ENCODE measurements at places on chromosomes 3 and 15.

- no peak for DNase-seq
Observed at GRCh38 chr3:150094150-150094933, 123.6 kb upstream of the PFN2 start.

DNA sequence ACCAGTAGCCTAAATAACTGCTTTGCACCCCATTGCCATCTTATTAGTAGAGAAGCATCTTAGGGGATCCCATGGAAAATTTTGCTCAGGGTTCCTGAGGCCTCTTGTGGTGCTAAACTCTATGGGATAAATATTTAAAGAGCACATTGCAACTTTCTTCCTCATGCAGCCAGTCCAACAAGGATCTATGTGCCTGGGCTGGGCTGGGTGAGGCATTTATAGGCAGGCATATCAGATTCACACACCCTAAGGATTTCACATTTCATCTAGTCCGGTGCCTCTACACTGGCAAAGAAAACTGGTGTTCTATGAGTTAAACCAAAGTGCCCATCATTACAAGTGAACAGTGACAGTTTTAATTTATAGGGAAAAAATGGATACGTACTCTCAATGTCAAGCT lies 512.3 kb downstream of the EDEM1 start:
- DNase-seq: no peak

DNA sequence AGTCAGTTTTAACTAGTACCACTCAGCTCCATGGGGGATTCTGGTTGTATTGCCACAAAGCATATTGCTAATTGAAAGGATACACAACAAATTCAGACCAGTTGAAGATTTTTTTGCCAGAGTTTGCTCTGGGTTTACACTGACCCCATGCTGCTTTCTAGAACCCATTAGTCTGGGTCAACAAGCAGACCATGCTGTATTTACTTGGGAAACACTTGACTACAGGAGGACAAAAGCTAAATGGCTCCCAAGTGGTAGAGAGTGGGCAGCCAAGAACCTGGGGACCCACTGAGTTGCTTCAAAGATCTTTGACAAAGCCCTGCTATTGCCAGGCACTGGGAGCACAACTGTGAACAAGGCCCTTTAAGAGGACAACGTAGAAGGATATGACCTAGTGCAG lies 86.8 kb upstream of the PSMD6 start:
- no peak for DNase-seq

DNA sequence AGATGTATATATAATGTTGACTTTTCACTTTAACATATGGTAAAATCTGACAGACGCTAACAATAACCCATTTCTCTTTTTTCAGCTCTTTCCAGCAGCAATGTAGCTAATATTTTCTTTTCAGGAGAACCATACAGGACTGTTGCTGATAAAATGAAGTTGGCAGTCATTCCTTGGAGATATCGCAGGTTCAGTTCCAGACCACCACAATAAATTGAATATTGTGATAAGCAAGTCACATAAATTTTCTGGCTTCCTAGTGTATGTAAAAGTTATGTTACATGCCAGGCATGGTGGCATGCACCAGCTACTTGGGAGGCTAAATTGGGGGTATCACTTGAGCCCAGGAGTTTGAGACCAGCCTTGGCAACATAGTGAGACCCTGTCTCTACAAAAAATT lies 31.9 kb upstream of the TM4SF1 start:
- no peak for DNase-seq

- DNase-seq: no peak
Observed at GRCh38 chr3:53802256-53802880, 43.9 kb downstream of the CHDH start.

GRCh38 chr15:29259233-29259632 lies 10.4 kb downstream of the NSMCE3 start:
- no peak for DNase-seq

GRCh38 chr3:119329551-119329950 lies 35.4 kb downstream of the ARHGAP31 start:
- no peak for DNase-seq

- DNase-seq: no peak
Observed at GRCh38 chr15:44716983-44717602, 5.8 kb downstream of the B2M start.

GRCh38 chr3:184691397-184692231 lies 20.2 kb downstream of the MAGEF1 start:
- DNase-seq: no peak

- no peak for DNase-seq
Observed at GRCh38 chr3:6860149-6860953, 564 bp upstream of the GRM7 start.

DNA sequence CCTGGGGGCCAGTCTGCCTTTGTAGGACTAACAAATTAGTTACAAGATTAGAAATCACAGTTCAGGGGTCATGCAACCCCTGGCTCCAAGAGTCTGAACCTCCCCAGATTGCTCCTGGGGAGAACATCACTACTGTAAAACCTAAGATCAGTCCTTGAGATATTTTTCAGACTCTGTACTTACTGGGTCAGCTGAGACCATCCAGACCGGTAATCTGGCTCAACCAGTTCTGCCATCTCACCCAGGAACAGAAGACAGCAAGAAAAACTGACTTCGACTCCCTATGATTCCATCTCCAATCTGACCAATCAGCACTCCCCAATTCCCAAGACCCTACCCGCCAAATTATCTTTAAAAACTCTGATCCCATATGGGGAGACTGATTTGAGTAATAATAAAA lies 47.5 kb downstream of the NMD3 start:
- DNase-seq: no peak

GRCh38 chr3:101642441-101642840 lies 34.5 kb downstream of the ZBTB11 start:
- no peak for DNase-seq

DNA sequence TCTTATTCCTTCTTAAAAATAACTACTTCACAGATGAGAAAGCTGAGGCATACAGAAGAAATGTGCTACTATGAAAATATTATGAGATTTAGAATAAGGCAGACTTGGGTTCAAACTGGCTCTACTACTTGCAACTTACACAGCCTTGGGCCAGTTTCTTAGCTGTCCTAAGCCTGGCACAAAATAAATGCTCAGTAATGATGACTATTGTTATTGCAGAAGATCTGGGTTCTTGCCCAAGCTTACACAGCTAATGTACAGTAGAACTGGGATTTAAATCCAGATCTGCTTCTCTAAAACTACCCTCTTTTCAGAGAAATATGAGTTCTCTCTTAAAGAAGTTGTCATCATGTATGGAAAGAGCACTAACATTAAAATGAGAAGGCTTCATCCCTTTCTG lies 228.2 kb upstream of the TPRG1 start:
- no peak for DNase-seq

- DNase-seq: no peak
Observed at GRCh38 chr3:158273656-158274055, 163.8 kb downstream of the RSRC1 start.

- no peak for DNase-seq
Observed at GRCh38 chr15:48802257-48802656, 8.6 kb downstream of the CEP152 start.

DNA sequence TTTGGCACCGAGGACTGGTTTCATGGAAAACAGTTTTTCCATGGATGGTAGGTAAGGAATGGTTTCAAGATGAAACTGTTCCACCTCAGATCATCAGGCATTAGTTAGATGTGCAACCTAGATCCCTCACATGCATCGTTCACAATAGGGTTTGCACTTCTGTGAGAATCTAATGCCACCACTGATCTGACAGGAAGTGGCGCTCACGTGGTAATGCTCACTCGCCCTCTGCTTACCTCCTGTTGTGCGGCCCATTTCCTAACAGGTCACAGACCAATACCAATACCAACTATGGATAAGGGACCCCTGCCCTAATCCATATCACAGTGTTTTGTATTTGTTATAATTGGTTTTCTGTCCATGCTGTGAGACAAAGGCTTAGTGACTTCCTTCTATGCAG lies 58.9 kb downstream of the SLMAP start:
- no peak for DNase-seq

- DNase-seq: no peak
Observed at GRCh38 chr15:51363383-51363782, 21.9 kb downstream of the GLDN start.

GRCh38 chr3:7682822-7683229 lies 818.8 kb upstream of the LMCD1 start:
- DNase-seq: no peak

DNA sequence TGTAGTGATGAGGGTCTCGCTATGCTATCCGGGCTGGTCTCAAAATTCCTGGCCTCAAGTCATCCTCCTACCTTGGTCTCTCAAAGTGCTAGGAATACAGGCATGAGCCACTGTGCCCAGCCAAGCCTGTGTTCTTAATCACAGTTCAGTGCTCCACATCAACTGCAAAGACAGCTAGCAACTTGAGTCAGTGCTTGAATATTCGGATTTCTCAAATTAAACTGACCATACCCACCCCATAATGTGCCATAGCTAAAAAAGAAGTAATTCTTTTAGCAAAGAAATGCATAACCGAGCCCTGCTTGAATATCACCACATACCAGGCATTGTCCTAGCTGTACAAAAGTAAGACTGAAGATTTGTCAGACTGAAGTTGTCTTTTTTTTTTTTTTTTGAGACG lies 89.2 kb downstream of the BTD start:
- DNase-seq: no peak

GRCh38 chr15:42070279-42070975 lies 23.9 kb downstream of the PLA2G4D start:
- DNase-seq: no peak

GRCh38 chr3:61463191-61463590 lies 98.2 kb upstream of the PTPRG start:
- no peak for DNase-seq

DNA sequence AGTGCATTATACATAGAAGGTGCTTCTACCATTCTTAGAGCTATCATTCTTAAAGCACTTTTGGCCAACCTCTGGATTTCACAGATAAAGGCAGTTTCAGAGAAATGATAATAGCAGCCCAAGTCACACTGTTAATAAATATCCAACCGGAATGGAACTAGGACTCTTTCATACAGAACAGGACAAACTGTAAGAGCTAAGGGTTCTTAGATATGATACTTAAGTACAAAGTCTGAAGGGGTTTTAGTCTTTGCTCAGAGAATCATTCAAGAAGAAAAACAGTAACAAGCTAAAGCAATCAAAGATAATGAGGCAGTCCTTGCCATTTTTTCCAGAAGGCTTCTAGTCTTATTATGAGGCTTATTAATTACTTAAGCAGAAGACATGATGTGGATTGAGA lies 239.0 kb downstream of the ERC2 start:
- DNase-seq: no peak

GRCh38 chr3:181362378-181362777 lies 349.3 kb upstream of the SOX2 start:
- DNase-seq: no peak

GRCh38 chr3:123636431-123636841 lies 51.6 kb upstream of the HACD2 start:
- no peak for DNase-seq

GRCh38 chr15:35445891-35446290 lies 100.1 kb downstream of the DPH6 start:
- no peak for DNase-seq

DNA sequence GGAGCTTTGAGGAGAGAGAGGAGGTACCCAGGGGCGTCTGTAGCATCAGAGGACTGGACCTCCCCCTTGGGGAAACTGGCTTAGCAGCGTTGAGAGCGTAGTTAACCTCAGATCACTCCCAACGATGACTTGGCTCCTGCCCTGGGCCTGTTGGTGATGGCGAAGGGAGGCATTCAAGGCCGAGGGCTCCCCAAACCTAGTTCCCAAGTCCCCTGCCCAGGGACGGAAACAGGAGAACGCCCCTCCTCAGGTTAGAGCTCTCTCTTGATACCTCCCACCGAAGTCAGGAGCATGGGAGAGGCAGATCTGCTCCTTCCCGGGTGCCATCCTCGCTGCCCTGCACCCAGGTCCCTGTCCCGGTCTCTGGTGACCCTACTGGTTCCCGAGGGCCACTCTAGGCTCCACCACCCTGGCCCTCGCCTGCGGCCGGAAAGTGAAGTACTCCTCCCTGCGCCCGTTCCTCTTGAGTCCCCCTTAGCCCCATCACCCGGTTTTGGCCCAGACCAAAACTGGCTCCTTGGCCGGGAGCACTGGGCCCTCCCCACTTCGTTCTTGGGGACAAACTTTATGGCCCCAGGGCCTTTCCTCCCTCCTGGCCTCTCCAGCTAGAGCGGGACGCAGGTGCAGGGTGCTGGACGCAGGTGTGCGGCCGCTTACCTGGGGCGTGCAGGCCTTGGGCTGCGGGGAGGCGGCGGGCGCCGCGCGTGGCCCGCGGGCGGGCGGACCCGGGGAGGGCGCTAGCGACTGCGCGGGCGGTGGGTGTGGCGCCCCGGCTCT lies 2.6 kb upstream of the SKOR1 start:
- DNase-seq: no peak

GRCh38 chr3:194101592-194102432 lies 34.1 kb upstream of the HES1 start:
- no peak for DNase-seq

DNA sequence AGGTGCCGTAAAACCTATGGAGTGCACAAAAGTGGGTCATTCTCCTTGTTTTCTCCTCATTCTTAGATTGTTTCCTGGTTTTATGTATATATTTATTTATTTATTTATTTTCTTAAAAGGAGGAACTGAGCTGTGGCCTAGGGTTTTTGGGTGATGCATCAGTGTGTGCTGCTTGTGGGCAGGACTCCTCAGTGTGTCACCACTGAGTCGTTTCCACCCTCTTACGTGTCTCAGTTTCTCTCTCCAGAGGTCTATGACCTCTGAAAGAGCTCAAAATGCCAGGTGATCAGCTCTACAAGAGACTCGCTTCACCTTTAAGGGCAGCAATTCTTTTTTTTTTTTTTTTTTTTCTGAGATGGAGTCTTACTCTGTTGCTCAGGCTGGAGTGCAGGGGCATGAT lies 72.9 kb downstream of the CD200 start:
- no peak for DNase-seq

DNA sequence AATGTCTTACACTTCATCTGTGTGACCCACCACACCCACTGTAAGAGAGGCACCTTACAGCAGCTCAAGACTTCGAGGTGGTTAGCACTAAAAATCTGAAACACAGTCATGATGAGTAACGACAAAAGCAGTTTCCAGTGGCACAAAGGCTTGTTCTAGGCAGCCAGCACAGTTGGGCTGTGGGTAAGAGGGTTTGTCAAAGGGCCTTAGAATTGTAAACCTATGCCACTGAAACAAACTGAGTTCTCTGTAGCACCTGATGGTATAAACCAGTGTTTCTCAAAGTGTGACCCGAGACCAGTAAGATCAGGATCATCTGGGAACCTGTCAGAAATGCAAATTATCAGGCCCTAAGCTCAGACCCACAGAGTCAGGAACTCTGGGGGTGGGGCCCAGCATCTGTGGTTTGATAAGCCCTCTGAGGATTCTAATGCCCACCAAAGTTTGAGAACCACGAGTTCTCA lies 36.5 kb downstream of the DAPK2 start:
- no peak for DNase-seq

- no peak for DNase-seq
Observed at GRCh38 chr3:134078169-134078831, 48.6 kb upstream of the SLCO2A1 start.

- no peak for DNase-seq
Observed at GRCh38 chr15:31212326-31213080, 111.0 kb upstream of the TRPM1 start.

- no peak for DNase-seq
Observed at GRCh38 chr3:53420831-53421230, 73.5 kb upstream of the DCP1A start.
